NCI-H1436 (cell line): ENCODE measurements at places on chromosomes 1 and 21.
A peak's percentile ranks its signal among the peaks of the same experiment; 100 is the strongest.

GRCh38 chr1:61215119-61215518 lies 132.8 kb downstream of the NFIA start:
- no peak for DNase-seq

- no peak for DNase-seq
Observed at GRCh38 chr1:73029571-73029970, 747.2 kb upstream of the NEGR1 start.

DNA sequence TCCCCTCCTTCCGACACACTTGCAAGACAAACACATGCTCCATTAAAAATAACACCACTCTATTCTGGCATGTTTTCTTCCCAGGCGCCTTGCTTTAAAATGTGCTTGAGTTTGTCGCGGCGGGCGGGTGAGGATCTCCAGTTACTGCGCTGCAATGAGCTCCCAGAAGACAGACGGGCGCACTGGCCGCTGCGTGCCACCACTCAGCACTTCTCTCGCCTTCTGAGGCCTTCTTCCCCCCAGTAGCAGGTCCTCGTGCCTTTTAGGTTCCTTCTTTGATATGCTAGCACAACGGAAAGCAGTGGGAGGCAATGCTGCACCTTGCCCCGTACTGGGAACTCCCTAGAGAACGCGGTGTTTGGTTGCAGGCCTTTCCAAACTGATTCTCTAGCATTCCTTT lies 279.5 kb upstream of the NR5A2 start:
- DNase-seq, result no peak

DNA sequence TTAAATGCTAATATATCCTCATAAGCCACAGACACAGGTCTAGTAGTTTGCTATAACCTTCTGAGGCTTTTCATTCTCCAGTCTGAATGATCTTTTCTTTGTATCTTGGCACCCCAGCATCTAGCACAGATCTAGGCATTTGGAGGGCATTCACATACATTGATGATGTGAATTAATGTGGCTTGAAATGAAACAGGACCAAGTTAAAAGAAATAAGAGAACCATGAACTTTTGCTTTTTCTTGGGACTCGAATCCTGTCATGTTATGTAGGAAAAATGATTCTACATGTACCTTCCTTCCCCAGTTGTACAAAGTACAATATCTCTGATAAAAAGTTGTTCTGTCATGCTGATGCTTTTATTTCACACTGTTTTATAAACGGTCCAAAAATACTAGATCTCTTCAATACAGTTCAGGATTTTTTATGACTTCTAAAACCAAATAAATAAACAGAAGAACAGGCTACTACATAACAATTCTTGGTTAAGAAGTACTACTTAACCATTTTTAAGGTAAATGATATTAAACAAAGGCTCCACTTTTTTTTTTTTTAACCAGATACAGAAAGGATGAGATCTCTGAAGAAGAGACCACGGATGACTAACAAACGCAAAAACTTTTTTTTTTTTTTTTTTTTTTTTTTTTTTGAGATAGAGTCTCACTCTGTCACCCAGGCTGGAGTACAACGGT lies 3.0 kb downstream of the SORT1 start:
- no peak for DNase-seq

DNA sequence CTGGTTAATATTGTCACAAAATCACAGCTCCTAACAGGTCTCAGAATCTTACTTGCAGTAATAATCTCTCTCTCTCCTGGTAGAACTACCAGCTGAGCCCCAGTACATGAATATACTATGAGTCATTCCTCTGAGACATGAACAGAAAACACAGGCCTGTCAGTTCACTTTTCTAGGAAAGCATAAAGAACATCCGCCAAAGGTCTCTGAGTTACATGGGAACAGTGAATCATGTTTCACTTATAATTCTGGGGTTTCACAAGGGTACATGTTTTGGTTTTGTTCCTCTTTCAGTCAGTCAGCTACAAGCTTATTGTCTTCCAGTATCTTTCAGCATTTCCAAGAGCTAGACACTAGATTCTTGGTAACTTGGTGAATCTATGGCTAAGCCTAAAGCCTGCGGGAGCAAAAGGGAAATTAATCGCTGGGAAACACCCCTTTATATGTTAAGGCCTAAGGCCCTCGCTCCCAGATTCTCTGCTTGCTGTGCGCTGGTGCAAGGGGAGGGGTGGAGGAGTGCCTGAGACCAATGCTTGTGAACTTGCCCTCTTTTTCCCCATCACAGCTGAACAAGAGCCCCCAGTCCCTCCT lies 31.7 kb downstream of the IFNGR2 start:
- DNase-seq, result no peak

DNA sequence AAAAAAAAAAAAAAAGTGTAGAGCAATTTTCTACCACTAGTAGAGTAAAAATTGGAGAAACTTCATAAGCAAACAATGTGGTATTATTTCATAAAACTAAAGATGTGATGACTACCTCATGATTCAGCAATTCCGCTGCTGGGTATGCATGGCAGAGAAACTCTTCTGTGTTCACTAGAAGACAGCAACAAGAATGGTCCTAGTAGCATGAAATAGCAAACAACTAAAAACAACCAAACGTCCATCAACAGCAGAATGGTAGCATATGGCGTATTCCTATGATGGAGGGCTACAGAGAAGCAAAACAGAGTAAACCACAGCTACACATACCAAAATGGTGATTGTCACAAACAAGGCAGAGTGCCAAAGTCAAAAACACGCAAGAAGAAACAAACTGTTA lies 18.9 kb downstream of the HTR1D start:
- no peak for DNase-seq

DNA sequence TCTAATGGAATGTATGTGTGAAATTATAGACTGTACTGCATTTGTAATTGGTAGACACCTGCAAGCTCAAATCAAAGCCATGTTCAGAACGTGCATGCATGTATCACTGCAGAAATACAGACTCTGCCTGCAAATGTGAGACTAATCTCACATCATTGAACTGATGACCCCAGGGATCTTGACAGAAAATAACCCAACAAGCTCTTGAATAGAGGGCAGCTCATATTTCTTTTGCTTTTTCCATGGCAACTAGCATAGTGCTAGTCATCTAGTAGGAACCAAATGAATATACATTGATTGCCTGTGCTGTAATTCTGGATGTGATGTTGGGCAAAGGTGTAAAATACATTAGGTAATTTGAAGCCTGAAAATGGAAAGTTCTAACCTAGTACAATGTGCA lies 62.4 kb downstream of the PTPRC start:
- DNase-seq, result peak; percentile 59

DNA sequence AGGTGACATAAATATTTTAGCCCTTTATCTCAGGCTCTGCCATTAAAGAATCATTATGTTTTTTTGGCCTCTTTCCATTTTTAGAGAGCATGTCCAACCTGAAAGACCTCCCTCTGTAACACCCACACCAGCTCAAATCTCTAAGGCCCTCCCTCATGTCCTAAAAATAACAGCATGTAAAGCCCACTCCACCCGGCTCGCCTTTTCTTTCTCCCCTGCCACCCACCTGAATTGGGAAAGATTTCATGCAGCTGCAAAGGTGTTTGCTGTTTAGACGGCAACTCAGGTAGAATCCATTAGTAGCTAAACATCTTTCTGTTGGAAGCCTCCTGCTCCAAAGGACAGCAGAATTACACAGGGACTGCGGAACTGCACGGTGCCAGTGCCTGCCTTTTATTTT lies 79.9 kb downstream of the DMRTA2 start:
- DNase-seq, result no peak

DNA sequence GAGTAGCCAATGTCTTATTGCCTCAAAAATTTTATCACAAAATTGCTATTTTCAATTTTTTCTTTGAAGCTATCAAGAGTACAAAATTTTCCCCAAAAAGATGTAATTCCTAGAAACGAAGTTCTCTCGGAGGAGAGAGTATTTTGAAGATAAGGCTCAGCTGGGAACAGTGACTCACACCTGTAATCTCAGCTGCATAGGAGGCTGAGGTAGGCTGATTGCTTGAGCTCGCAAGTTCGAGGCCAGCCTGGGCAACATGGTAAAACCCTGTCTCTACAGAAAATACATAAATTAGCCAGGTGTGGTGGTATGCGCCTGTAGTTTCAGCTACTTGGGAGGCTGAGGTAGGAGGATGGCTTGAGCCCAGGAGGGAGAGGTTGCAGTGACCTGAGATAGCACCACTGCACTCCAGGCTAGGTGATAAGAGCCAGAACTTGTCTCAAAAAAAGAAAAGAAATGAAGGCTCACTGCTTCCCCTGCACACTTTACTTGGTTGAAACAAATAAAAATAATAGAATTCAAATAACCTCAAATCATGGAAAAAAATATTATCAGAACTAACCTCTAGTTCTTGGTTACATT lies 22.2 kb downstream of the TUT4 start:
- DNase-seq, result no peak

- DNase-seq, result peak; percentile 43
Observed at GRCh38 chr1:31934706-31935629, 3.2 kb downstream of the PTP4A2 start.

GRCh38 chr1:87684713-87685205 lies 356.1 kb downstream of the LMO4 start:
- DNase-seq, result peak; percentile 16

DNA sequence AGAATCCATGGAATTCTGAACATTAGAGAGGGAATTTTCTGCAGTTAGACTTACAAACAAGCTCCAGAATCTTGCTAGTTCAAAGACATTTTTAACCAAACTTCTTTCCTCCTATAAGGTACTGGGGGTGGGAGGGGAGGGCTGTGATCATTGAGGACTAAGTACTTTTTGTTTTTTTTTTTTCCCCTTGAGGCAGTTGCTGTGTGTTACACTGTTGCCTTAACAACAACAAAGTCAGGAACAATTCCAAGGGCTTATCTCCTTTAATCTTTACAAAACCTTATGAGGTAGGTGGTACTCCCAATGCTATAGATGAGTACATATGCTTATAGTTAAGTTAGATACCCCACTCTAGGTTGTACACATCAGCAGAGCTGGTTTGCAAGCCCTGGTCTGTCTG lies 62.9 kb downstream of the PPP1R12B start:
- no peak for DNase-seq

DNA sequence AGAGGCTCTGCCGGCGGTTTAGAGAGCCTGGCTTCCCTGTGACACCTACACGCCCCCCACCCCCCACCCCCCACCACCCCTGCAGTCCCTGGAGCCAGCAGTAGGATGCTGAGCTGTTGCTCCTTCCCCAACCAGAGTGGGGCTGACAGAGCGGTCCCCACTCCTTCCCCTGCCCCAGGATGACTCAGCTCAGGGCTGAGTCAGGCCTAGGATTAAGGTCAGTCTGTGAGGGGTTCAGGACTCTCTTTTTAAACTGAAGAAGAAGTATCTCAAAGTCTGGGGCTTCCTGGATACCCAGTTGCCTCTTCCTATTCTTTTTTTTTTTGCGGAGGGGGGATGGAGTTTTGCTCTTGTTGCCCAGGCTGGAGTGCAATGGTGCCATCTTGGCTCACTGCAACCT lies 19.1 kb downstream of the DMBX1 start:
- DNase-seq, result no peak

- DNase-seq, result no peak
Observed at GRCh38 chr1:155645648-155646047, 35.6 kb downstream of the MSTO1 start.

GRCh38 chr1:47871799-47872353 lies 125.3 kb downstream of the TRABD2B start:
- DNase-seq, result peak; percentile 56

- DNase-seq, result peak; percentile 52
Observed at GRCh38 chr1:156676820-156677615, at the start of gene NES. NES (minus strand) TSS chr1:156677407; CDS start chr1:156677264, 143 bp downstream.

GRCh38 chr1:242219298-242219901 lies 220.5 kb upstream of the MAP1LC3C start:
- no peak for DNase-seq

DNA sequence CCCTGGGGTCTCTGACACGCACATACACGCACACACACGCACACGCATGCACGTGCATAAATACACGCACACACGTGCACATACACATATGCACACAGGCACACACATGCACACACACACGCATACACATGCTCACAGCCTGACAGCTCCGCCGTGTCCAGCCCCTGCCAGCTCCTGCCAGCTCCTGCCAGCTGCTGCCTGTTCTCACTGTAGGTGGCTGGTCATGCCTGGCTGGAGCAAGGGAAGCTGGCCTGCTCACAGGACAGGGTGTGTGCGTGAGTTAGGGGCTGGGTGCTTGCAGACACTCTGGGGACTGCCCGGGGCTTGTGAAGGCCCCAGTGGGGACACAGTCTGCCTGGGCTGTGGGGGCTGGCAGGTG lies 4.9 kb downstream of the PLCH2 start:
- DNase-seq, result no peak

DNA sequence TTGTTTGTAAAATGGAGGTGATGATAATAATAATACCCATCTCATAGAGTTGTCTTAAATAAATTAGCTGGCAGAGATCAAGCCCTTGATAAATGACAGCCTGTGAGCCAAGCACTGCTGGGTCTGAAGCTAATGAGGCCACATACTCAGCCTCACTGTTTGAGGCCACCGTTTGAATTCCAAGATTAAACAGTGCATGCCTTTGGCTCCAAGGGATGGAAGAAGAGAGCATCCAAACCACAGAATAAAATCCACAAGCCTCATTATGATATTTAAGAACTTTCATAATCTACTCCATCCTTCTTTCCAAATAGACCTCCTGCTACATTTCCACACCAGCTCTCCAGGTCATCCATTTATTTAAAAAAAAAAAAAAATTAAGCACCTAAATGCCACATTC lies 29.0 kb downstream of the TGFBR3 start:
- DNase-seq, result no peak

- DNase-seq, result no peak
Observed at GRCh38 chr1:53276902-53277281, 38.6 kb upstream of the MAGOH start.

DNA sequence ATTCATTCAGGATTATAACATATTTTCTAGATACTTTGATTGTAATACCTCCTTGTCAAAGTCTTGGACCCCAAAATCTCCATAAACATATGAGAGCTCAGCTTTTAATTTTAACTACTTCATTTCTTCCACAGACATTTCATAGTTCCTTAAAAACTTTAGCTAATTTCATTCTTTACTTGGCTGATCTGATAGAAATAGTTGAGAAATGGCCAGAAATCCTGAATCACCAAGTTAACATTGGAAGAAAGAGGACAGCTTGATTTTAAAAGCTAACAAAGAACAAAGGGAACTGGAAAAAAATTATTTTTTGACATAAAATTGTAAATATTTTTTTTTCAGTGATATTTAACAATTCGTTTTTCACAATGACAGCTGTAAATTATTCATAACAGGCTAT lies 216.5 kb downstream of the NTNG1 start:
- DNase-seq, result no peak

GRCh38 chr21:41843584-41843983 lies 35.6 kb downstream of the PRDM15 start:
- no peak for DNase-seq

DNA sequence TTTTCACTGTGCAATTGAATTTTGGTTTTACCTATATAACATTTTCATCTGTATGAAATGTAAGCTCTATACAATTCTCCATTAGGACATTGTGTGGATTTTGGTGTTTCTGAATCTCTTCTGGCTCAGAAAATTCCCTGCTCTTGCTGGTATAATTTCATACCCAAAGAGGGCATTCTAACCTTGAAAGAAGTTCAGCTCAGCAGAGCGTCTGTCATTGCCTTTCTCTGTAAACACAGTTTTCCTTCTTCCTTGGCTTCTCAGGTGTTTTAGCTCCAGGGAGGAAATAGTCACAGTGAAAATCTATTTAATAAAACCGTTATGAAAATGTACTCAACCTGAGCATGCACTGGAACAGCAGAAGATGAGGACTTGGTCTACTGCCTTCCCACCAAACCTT lies 16.0 kb downstream of the DISC1 start:
- DNase-seq, result no peak

- no peak for DNase-seq
Observed at GRCh38 chr1:14167884-14168283, 430.6 kb upstream of the KAZN start.

- DNase-seq, result no peak
Observed at GRCh38 chr1:179743679-179744400, 749 bp downstream of the FAM163A start.

GRCh38 chr1:203093754-203094410 lies 8.1 kb upstream of the MYOG start:
- DNase-seq, result no peak
